COR-L47 (cell line): ENCODE measurements at places on chromosomes 16 and 17.

- DNase-seq, result no peak
These were observed 3.1 kb downstream of the TMEM92 start for GRCh38 chr17:50277357-50277754.

GRCh38 chr17:58873926-58874325, 118.3 kb downstream of the PPM1E start:
- no peak for DNase-seq

DNA sequence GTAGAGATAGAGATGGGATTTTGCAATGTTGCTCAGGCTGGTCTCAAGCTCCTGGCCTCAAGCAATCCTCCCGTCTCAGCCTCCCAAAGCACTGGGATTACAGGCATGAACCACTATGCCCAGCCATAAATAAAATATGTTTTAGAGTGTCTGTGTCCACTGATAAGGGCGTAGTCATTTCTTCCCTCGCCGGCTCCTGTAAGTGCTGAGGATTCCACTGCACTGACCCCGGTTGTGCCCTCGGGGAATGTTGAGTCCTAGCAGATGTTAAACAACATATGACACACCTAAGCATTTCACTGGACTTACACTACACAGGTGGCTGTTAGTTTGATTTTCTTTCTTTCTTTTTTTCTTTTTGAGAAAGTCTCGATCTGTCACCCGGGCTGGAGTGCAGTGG, 5.6 kb upstream of the SHMT1 start:
- DNase-seq, result no peak

- no peak for DNase-seq
These were observed 80.6 kb downstream of the MGAT5B start for GRCh38 chr17:76948726-76949342.

DNA sequence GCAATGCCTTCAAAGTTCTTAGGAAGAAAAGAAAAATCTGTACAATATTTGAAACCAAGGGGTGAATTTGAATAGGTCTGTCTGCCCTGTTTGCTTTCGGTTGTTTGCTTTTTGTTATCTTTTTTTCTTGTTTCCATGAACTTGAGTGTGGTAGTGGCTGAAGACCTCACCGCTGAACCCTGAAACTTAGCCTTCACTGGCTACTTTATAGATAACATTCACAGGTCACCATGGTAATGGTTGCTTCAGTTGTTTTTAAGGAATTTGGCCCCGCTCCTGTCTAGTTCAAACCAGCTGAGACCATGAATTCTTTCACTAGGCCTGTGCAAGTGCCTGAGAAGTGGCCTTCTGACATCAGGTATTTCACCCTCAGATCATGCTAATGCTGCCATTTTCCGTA, 137.0 kb upstream of the PMFBP1 start:
- DNase-seq, result no peak

GRCh38 chr16:79066561-79066960, 534.0 kb downstream of the MAF start:
- DNase-seq, result peak; percentile 16
